Sigmoid colon (tissue), 7 donors: ENCODE measurements at places on chromosomes 1 and 21. TPM values are rescaled to one million over a fixed set of nuclear protein-coding genes. Genes with fewer than 3 reads are reported as not detected.

DNA sequence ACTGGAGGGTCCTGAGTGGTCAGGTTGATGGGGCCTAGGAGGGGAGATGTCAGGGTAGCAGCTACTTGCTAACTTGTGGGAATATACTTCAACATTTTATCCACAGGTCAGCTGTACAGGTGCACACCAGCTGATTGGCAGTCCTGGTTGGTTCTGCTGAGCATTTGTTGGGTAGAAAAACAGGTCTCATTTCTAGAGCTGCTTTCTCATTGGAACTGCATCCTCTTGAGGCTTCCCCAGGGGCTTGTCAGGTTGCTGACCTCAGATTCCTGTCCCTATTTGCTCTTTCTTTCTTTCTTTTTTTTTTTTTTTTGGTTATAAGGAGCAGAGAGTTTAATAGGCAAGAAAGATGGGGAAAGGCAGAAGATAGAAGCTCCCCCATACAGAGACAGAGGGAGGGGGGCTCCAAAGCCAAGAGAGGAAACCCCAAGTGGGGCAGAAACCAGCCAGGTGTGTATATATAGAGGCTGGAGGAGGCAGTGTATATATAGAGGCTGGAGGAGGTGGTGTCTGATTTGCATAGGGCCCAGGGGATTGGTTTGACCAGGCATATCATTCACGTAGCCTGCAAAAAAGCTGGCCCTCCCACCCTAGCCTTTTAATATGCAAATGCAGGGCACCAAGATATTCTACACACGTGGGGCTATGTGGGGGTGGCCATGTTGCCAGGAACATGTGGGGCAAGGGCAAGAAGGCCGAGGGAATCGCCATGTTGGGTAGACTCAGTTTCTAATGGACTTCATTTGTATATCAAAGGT is 57.3 kb upstream of the STUM start:
- no peak for DNase-seq

The DIO1 gene
- not detected for total RNA-seq

DNA sequence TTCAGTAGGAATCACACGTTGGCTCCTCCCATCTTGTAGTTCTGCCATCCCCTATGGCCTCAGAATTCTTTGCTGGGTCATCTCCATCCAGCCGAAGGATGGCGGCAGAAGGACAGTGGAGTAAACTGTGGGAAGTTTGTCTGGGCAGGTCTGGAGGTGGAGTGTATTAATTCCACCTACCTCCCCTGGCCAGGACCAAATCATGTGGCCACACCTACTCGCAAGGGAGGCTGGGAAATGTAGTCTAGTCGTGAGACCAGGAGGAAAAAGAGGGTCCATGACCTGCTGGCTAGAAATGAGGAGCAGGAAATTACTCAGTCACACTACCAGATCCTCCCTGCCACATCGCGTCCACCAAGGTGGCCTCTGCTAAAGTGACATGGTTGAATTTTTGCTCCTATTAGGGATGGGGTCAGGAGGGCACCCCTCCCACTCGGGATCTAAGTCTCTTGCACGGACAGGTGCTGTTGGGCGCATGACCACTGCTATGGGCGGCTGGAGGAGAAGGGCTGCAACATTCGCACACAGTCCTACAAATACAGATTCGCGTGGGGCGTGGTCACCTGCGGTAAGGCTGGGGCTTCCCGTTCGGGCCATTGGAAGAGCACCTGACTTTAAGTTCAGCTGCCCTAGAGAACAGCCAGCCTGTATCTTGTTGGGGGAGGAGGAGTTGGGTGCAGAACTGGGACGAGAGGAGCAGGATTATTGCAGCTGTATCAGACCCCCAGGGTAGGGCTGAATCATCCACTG is 19.5 kb downstream of the PLA2G5 start:
- no peak for DNase-seq

- DNase-seq, result no peak
Observed at GRCh38 chr21:44666401-44667320, at the start of gene KRTAP12-2. Gene KRTAP12-2 (minus strand): TSS chr21:44666927. CDS start chr21:44666886, 41 bp downstream.

DNA sequence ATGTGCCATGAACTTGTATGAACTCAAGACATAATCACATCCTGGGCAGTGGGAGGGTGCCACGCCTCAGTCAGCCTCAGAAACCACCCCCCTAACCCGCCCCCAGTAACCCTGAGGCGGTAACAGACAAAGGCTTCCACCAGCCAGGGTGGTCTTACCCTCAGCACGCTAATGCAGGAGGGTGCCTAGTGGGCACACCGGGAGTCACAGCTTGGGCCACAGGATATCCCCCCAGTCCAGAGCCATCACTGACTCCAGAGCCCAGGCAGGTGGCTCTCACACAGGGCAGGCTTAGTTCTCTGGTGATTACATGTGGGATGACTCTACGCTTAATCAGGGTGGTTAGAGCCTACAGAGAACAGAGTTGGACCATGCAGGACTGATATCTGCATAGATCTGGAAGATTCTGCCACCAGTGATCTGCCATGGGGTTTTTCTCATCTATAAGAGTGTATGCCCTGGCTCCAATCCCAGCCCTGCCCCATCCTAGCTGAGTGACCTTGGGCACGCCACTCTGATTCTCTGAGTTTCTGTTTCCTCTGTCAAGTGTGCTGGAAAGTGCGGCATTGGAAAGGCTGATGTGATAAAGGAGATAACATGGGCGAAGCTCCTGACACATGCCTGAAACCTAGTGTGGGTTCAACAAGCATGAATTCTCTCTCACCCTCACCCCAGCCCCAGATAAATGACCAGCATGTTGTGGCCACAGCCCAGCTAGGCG is 27.3 kb downstream of the OPTC start:
- no peak for DNase-seq

The RGS4 gene
- total RNA-seq, result 6.8 TPM

- peak; percentile 71 for DNase-seq
Observed at GRCh38 chr1:227947386-227947675, 401 bp downstream of the WNT9A start.
